ENCODE measurements at places on chromosomes 12 and 14. TPM values are rescaled to one million over a fixed set of nuclear protein-coding genes. Genes with fewer than 3 reads are reported as not detected.

The PSMB11 gene
- total RNA-seq: not detected

The IFNG-AS1 gene
- 0.58 TPM for total RNA-seq

The PRKD1 gene
- 3.1 TPM for total RNA-seq

The DNAJC22 gene
- 0.08 TPM for total RNA-seq

The MAP3K9 gene
- total RNA-seq: 1.9 TPM

The KLRD1 gene
- total RNA-seq: 1.4 TPM

The TCL1B gene
- not detected for total RNA-seq

The A2M gene
- total RNA-seq: 502 TPM

The SENP1 gene
- total RNA-seq: 5.3 TPM

The DIO2 gene
- total RNA-seq: 6.4 TPM

The ZFHX2 gene
- 0.74 TPM for total RNA-seq

The RPL10L gene
- total RNA-seq: not detected

The SPTB gene
- 82.2 TPM for total RNA-seq

The EIF2B1 gene
- total RNA-seq: 27.9 TPM

The INHBE gene
- total RNA-seq: not detected

The SIRT4 gene
- total RNA-seq: 6.5 TPM

The ZDHHC22 gene
- total RNA-seq: not detected

The HEBP1 gene
- 65.4 TPM for total RNA-seq

The CEBPE gene
- total RNA-seq: not detected

The GPR68 gene
- total RNA-seq: 0.41 TPM

The KRT77 gene
- total RNA-seq: not detected

The RAPGEF3 gene
- 34.8 TPM for total RNA-seq

The AQP2 gene
- not detected for total RNA-seq

The LPAR5 gene
- total RNA-seq: 7.0 TPM

The EIF2S3B gene
- 0.22 TPM for total RNA-seq

The TESPA1 gene
- total RNA-seq: 0.27 TPM

The TSPAN9 gene
- total RNA-seq: 305 TPM

The SERPINA9 gene
- total RNA-seq: not detected

The PRB2 gene
- not detected for total RNA-seq

The AHNAK2 gene
- total RNA-seq: 2.5 TPM

The TSPAN31 gene
- 27.2 TPM for total RNA-seq

The PTGER2 gene
- total RNA-seq: 0.60 TPM

The KRT2 gene
- not detected for total RNA-seq

The SAMD15 gene
- 0.08 TPM for total RNA-seq

The ASPG gene
- total RNA-seq: 27.1 TPM

The ESRRB gene
- 16.9 TPM for total RNA-seq

The MYF6 gene
- not detected for total RNA-seq

The IFNG gene
- total RNA-seq: not detected

The NTS gene
- total RNA-seq: not detected

The LRCOL1 gene
- total RNA-seq: not detected

The LYSET gene
- total RNA-seq: 24.4 TPM

The KLRC2 gene
- not detected for total RNA-seq

The RNASE3 gene
- total RNA-seq: not detected

The RBP5 gene
- 0.47 TPM for total RNA-seq

Measured in left ventricle myocardium inferior (tissue), 1 donor.